ENCODE measurements at places on chromosomes 7 and 10.

GRCh38 chr10:21954132-21954531, 49.4 kb downstream of the DNAJC1 start:
- no peak for DNase-seq

GRCh38 chr7:69860941-69861622, 262.8 kb downstream of the AUTS2 start:
- no peak for DNase-seq

- no peak for DNase-seq
Measured at GRCh38 chr7:45955286-45955685, 34.2 kb upstream of the IGFBP3 start.

GRCh38 chr10:17088118-17088806, 41.3 kb downstream of the CUBN start:
- DNase-seq: no peak

DNA sequence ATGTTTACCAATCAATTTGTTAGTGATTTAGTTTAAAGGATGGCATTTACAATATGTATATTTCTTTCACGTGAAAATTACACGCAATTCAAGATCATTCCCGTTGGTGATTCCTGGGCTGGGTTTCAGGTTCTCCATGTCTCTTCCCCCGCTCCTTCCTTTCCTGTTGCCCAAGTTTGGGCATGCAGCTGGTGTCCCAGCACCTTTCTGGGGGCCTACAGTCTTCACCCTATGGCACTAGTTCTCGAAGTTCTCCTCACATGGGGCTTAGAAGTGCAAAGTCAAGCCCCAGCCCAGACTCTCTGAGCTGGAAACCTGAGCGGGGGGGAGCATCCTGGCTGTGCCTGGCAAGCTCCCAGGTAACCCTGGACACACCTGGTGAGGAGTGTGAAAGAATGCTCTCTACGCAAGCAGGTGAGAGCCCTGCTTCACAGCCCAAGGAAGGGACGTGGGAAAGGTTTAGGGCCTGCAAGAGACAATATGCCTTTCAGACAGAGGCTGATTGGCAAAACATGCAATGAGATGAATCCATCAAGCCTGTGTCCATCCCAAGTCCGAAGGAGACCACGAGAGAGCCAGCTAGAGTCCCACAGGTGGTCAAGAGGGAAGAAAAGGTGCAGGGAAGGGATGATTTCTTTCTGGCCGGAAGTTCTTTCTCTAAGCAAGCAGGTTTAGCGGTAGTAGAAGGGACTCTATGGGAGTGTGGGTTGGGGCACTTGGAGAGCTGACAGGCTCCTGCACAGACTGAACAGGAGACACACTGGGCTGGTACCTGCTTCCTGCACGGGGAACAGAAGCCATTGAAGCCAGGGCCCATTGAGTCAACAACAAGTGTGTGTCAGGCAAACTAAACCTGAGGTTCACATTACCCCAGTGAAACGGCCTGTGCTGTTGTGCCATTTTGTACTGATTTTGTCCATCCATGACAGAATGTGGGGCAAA, 131.1 kb downstream of the ADARB2 start:
- DNase-seq: no peak

GRCh38 chr10:6211671-6212635, 9.2 kb downstream of the PFKFB3 start:
- DNase-seq: no peak

DNA sequence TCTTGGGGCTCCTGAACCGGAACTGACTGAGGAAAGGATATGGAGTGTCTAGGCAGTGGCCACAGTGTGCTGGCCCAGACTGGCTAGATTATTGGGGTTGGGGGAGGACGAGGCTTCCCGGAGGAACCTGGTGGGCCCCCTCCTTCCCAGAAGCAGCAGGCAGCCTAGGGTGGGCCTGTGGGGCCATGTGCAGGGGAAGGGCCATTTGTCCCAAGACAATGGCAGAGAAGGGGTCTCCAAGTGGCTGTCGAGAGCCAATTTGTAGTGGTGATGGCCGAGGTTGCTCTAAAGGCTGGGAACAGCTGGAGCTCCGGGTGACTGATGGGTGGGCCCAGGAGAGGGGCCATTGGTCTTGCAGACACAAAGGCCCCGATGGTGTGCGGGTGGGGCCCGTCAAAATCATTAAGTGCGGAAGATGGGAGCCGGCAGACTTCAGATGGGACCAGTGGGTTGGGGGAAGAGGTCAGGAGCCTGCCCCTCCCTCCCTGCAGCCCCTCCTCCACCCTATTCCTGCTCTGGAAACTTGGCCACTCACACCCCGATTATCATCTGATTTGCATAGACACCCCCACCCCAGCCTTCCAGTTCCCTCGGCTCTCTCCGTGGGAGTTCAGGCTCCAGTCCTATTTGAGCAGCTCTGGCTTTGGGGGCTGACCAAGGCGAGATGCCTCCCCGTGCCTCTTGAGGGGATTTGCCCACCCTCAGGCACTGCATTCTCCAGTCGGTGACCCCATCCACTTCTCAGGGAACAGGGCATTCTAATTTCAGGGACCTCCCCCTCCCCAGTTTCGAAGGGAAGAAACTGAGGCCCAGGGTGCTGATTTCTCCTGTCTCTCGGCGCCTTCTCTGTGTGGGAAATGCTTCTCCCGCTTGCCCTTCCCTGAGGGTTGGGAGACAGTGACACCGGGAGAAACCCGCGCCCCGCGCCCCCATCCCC, 36.0 kb upstream of the PAX2 start:
- no peak for DNase-seq

GRCh38 chr7:94618126-94618525, 37.8 kb downstream of the SGCE start:
- DNase-seq: no peak

Measured in NCI-H748 treated with DMSO at 0.1 percent for 48 hours (cell line).